ENCODE measurements at places on chromosomes 1 and 21.

- no peak for DNase-seq
These were observed 661 bp downstream of the PLEKHO1 start for GRCh38 chr1:150150133-150151021.

- DNase-seq = no peak
These were observed 79.0 kb downstream of the SYT2 start for GRCh38 chr1:202631076-202631923.

GRCh38 chr1:235093013-235093695 is 35.5 kb downstream of the TOMM20 start:
- DNase-seq = no peak

GRCh38 chr1:174971902-174972301 is 27.8 kb upstream of the CACYBP start:
- DNase-seq = no peak

DNA sequence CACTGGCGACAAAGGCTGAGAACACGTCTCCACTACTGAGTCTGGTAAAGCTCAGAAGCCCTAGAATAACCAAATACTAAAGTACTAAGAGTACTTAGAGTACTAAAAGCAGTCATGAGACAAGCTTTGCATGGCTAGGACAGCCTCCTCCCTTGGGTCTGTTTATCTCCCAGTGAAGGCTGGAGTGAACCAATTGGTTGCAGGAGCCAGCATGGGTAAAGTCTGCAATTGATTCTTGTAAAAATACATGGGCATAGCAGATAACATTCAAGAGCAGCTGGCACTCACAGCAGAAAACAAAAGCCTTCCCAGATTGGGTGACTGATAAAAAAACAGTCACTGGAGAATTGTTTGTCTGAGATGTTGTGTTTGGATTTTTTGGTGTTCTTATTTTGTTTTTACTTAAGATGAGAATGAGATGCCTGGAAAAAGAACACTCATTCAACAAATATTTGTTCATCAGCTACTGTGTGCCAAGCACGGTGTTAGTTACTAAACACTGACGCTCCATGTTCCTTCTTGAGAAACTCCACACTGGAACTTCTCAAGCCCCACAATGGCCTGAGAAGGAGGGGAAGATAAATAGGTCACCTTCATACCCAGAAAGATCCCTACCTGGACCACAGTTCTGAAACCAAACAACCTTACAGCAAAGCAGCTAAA is 3.7 kb downstream of the IRF6 start:
- no peak for DNase-seq

DNA sequence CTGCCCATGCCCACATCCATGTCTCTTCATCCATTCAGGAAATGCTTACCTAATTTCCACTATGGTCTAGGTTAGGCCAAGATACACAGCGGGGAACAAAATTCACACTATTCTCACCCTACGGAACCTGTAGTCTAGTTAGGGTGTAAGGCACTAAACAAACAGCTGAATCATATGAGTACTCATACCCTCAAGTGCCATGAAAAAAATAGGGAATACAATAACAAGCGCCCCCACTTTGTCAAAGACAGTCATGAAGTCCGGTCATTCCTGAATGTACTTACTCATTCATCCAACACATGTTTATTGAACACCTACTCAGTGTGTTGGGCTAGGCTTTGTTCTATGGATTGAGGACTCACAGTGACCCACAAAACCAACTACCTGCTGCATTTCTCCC is 6.2 kb upstream of the FYB2 start:
- DNase-seq = no peak

Measured in hematopoietic multipotent progenitor cell (in vitro differentiated cells).